ENCODE measurements at places on chromosomes 7 and 10.

DNA sequence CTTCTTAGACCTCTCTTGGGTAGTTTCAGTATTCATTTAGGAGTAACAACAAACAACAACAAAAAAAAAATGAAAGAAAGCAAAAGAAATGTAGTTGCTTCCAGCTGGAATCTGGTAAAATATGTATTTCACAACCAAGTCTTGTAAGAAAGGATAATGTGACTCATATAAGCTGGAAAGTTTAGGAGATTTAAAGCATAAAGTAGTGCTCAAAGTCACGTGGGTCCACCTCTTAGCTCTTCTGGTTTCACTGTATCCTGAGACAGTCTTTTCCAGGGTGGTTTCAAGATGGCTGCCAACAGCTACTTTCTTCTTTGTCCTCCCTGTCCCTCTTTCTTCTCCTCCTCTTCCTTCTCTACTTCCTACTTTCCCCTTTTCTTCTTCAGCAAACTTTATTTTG, 69.5 kb upstream of the CDK13 start:
- no peak for DNase-seq

DNA sequence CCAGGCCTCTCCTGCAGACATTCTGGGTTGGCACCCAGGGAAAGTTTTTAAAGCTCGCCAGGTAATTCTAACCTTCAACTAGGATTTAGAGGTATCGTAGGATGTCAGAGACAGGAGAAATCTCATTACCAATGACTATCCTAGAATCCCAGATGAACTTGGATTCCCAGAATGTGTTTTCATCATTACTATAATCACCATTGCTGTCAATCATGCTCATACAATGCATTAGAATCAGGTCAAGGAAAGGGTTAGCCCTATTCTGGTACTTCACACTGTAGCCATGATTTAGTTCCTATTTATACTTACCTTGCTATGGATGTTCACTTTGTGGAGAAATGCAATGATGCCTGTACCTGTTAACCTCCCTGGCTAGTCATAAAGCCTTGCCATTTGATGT, 67.0 kb upstream of the GPR158 start:
- DNase-seq = no peak

DNA sequence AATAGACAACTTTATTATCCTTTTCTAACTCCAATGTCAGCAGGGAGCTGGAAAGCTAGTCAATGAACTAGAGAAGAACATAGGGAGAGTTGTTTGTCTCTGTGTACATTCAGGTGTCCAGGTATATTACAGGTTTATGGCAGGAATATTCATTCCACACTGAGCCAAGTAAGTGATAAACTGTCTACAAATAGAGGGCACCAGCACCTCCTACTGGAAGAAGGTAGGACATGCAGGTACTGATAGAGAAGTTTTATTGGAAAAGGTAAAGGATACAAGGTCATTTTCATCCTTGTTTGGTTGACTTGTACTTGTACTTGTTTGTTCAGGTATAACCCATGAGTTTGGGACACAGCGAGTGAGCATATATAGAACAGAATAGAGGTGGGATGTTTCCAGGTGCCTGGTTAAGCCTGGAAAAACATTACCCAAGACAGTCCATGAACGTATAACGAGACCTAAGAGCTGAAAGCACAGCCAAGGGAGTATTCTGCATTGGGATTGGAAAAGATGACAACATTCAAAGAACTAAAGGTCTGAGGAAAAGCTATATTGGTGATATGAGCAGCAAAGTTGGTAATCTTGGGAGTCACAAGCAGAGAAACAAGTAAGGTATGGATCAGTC, 61.4 kb upstream of the PPP1R3C start:
- no peak for DNase-seq

DNA sequence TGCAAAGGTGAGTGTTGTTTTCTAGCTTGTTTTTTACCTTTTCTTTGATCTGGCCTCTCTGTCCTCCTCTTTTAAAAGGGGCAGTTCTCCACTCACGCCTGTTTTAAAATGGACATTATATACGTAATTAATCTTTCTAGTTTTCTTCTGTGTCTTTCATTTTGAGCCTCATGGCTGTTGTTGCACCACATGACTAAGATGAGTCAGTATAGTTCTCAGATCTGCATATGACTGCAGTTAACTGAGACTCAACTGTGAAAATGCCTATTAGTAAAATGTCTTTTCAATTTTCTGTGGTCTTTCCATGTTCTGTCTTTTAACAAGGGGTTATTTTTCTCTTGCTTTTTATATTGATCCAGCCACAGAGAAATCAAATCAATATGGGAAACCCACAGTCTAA, 296.1 kb downstream of the CDK14 start:
- no peak for DNase-seq

- no peak for DNase-seq
Observed at GRCh38 chr7:101884671-101885596, 67.5 kb downstream of the CUX1 start.

DNA sequence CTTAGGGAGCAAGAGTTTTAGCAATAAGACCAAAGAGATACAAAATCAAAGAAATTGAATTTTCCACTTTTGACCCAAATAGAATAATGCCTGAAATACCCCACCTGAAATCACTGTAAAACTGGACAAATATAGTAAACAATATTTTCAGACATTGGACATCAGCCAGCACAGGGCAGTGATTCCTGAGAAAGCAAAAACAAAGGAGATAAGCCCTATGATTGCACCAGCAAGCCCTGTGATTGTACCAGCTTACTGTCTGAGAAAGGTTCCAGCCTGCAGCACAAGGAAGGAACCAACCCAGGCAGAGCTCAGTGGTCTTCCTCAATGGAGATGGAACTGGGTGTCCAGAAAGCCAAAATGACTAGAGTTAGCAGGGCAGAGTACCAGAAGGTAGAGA, 10.3 kb downstream of the TMEM106B start:
- no peak for DNase-seq

DNA sequence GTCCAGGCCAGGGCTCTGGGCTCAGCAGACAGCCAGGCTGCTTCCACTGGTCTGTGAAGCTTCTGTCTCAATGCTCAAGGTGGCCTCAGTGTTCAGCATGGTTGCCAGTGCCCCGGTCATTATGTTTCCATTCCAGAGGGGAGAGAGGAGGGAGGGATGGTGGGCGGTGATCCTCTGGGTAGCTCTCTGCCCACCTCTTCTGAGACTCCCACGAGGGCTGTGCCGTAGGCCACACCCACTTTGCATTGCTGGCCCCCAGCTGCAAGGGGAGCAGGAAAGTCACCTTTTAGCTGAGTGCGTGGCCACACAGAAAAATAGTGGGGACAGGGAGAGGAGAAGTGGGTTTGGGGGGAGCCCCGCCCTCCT, 42.5 kb downstream of the FOXK1 start:
- DNase-seq = no peak

DNA sequence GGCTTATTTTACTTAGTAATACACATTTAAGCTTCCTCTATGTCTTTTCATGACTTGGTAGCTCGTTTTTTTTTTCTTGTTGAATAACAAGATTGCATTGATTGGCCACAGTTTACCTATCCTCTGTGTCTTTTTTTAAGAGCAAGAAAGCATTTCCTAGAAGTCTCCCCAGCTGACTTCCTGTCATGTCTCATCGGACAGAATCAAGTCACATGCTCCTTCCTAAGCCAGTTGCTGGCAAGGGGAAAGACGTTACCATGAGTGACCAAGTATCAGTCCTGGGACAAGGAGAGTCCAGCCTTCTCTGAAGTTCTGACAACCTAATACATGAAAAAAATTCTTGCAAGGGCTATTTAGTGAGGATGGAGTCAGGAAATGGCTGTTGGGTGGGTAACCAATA, 24.9 kb upstream of the SFRP5 start:
- DNase-seq = no peak

DNA sequence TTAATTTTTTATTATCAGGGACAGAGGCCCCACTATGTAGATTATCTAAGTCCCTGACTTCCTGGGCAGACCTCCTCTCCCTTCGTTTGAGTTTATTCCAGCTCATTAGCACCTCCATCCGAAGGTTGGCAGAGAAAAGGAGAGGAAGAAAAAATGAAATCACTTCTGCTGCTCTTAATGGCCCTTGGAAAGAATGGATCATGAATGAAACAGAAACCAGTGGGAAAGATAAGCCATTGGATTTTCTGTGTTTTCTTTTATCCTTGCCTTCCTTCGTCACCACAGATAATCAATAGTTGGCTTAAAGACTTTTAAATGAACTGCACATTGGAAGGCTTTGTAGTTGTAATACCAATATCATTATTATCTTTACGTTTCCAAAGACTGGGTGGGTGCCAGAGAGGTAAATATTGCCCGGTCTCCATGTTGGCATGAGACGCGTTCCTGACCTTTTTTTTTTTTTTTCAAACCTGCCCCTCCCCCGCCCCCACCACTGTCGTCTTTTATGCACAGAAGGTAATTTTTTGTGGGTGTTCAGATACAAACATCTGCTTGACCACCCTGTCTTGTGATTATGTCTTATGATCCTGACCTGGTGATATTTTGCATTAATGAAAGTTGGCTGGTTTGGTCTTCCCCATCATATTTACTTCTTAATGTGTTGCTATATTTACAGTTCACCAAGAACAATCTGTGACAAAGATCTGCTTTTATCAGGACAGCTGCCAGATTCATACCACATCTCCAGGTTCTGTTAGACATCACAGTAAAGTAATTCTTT, 116.8 kb downstream of the ARID5B start:
- DNase-seq = no peak

DNA sequence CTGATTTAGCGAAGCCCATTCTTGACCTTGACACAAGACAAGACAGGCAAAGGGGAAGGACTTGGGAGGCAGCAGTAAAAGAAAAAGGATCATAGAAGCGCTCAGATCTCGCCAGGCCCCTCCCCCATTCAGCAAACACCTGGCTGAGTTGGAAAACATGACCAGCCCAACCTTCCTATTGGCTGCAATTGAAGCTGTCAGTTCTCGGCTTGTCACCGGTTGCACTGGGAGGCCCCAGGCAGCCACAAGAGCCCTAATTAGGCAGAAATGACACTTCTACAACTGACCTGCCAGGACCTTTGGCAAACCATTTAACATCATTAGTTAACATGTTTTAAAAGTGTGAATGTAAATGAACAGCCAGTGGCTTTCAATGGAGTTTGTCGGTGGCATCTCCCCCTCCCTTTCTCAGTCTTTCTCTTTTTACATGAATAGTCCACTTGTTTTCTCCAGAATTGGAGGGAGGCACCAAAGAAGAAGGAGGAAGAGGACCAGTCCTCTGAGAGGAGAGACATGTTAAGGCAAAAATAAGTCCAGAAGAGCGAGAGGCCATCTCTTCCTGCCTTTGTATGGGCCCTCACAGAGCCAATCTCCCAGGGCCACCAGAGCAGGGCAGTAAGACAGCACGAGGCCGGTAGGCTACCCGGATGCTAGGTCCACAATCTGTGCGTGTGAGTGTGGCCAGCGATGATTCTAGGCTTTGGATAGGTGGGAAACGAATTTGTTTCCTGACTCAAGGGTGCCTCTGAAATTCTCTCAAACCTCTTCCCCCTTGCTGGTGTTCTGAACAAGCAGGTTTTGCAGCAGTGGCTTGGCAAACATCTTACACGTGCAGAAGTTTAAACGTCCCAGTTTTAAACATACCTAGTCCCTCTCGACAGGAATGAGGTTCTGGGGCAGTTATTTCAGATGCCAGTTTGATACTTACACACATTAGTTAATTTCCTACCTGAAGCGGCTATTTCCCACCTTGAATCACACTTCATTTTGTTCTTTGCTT, 15.0 kb upstream of the ENO4 start:
- DNase-seq = no peak

DNA sequence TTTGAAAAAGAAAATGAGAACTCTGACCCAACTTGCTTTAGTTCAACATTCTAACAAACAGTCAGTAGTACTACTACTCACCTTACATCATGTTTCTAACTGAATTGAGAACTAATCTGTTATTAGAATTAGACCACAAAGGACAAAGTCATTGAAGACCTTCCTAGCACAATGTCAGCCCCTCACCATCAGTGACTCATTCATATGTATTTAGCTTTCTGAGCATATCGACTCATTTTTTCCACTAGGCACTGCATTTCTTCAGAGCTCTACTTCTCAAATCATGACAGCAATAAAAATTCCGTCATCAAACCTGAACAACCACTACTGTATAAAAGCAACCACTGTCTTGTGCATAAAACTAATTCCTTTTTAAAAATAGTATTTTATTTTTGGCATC, 4.4 kb upstream of the LRRN3 start:
- DNase-seq = no peak

DNA sequence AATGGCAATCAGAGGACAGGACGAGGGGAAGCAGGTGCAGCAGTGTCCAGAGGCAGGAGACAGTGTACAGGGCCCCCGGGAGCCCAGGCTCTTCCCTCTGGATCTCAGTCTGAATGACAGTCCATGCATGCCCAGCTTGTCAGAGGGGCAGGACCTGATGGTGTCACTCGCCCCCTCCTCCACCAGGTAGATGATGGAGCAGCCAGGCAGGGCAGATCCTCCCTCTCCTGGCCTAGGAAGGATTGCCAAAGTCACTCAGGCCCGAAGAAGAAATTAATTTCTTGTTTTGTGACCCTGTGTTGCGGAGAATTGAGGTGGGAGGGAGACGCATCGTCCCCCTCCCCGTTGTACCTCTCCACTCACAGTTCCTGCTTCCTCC, 4.0 kb downstream of the VSTM4 start:
- DNase-seq = no peak

DNA sequence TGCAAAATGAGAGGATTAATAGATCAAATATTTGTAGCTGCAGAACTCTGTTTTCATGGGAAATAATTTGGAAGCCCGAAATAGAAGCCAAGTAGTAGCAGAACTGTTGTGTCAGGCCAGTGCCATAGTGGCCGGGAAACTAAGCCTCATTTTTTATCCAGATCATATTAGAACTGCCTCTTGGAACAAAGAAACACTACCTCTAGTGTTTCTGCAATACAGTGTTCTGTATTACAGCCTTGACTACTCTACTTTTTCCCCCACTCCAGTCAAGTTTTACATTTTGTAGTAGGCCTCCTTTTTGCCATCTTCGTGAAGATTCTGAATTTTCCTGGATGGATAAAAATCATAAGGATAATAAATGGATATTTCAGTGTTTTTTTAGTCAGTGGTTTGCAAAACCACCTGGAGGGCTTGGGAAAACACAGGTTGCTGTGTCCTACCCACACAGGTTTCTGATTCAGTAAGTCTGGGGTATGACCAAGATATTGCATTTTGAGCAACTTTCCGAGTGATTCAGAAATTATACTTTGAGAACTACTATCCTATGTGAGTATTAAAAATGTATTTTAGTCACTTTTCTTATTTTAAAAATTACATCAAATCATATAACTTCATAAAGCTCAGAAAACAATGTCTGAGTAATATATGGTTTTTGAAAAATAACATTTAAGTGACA, 326.2 kb upstream of the KAT6B start:
- no peak for DNase-seq

DNA sequence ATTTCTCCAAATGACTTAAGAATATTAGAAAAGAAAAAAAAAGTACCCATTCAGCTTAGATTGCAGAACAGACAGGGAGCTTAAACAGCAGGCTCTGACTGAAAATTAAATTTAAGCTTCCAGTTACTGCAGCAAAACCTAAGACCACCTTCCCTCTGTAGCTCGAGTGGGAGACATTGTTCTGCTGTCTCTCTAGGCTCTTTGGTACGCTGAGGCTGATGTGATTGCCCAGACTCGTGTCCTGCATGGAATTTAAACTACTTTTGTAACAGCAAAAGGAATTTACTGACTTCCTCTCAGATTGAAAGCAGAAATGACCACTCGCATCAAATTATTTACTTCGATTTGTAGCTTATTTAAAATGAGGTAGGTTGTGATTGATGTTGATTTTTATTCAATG, 124.6 kb downstream of the LRRTM3 start:
- DNase-seq = no peak

Data from stimulated activated CD8-positive, alpha-beta memory T cell treated with anti-CD3 and anti-CD28 coated beads, Interleukin-7, amount 100 ng/mL, for 48 hours (primary cell).